ENCODE measurements at places on chromosomes 1 and 21.

DNA sequence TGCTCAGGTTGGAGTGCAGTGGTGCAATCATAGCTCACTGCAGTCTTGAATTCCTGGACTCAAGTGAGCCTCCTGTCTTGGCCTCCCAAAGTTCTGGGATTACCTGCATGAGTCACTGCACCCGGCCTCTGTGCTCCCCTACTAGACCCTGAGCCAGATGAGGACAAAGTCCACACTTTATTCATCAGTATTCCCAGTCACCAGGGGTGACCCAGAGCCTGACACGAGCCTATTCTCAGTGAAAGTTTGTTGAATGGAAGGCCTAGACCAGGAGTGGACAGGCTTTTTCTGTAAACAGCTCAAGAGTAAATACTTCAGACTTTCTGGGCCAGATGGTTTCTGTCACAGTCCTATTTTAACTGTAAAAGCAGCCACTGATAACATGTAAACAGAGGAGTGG, 68.2 kb downstream of the MAB21L3 start:
- DNase-seq: no peak

DNA sequence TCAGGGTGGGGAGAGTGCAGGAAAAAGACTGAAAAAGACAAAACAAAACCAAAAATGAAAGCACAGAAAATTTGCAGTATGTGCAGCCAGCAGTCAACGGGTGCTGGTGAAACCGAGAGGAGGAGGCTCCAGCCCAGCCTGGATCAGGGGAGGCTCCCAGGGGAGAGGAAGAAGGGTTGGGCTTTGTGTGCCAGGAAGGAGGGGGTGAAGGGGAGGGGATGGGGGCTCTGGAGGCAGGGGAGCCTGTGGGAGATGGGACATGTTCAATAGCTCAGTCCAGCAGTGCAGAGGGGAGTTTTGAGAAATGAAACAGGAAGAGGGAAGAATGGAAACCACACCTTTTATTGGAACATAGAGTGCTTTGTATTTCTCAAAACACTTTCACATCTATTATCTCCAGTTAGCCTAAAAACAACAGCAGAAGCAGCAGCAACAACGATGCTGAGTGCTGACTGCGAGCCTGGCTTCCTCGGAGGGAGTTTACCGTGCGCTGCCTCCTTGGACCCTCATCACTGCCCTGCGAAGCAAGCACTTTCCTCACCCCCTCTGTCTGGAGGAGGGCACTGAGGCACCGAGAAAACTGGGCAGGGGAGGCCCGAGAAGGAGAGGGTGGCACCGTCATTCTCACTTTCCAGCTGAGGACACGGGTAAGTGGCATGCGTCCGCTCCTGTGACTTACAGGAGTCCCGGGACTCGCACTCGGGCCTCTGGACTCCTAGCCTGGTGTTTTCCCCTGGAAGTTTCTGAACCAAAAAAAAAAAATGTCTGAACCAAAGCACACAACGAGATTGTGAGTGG, 62.9 kb downstream of the MDM4 start:
- DNase-seq: peak; percentile 48

GRCh38 chr1:23026568-23026967, 7.3 kb downstream of the KDM1A start:
- DNase-seq: no peak

DNA sequence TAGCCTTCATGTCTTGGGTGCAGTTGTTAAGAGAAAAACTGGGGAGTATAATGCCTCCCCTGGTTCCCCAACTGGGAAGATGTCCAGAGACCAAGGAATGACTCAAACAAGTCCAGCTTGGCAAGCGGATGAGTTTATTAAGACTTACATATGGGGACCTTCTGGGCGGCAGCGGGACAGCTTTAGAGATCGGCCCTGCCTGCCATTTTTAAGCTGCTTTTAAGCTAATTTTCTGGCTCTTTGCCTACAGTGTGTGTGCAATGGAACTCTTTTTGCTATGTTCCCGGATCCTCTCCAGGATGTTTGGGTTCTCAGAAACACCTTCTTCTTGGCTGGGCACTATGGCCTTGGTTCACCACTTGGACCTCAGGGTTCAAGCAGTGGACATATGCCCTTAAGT, 99.5 kb downstream of the RYR2 start:
- no peak for DNase-seq

DNA sequence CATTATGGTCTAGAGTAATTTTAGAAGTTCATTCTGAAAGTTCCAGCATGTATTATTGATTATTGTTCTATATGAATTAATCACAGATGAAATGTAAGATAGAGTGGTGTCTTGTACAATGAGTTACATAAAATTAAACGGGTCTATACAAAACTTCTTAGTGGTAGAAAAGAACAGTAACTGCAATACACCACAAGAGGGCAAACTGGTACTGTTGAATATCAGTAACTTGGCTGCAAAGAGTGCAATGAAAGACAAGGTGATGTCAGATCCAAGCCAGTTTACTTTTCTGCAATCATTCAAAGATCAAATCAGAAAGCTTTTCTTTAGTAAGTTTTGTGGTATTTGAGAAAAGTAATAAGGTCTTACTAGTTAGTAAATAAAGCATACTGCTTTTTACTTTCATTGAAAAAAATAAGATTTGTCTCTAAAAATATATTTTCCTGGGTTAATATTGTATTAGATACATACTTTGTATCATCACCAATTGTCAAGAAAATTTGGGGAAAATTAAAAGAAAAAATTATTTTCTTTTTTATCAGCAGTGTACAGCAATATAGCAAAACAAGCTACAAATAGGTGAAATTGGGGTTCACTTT, 66.4 kb upstream of the BTG3 start:
- DNase-seq: no peak

- DNase-seq: peak; percentile 88
Measured at GRCh38 chr1:182789138-182790076, at the start of gene NPL. Gene NPL (plus strand): TSS chr1:182789773. CDS start chr1:182794372, 4,599 bp downstream.

GRCh38 chr1:200346700-200347099, 63.1 kb downstream of the ZNF281 start:
- no peak for DNase-seq

- no peak for DNase-seq
Measured at GRCh38 chr1:229171934-229172333, 99.0 kb upstream of the RAB4A start.

DNA sequence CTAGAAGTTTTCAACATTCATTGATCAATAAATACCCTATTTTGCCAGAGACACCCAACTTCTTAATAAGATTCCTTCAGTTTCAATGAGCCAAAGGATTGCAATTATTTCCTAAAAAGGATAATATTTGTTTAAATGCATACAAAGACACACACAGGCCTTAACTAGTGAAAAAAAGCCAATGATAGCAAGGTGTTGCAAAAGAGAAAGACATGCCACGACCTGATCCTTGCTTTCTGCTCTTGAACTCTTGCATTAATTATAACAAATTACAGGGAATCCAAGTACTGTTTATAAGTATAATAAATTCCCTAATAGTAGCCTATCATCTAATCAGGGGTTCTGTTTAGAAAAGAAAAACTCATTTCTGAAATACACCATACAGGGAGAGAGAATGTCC, 131.1 kb downstream of the PTPN14 start:
- DNase-seq: no peak

DNA sequence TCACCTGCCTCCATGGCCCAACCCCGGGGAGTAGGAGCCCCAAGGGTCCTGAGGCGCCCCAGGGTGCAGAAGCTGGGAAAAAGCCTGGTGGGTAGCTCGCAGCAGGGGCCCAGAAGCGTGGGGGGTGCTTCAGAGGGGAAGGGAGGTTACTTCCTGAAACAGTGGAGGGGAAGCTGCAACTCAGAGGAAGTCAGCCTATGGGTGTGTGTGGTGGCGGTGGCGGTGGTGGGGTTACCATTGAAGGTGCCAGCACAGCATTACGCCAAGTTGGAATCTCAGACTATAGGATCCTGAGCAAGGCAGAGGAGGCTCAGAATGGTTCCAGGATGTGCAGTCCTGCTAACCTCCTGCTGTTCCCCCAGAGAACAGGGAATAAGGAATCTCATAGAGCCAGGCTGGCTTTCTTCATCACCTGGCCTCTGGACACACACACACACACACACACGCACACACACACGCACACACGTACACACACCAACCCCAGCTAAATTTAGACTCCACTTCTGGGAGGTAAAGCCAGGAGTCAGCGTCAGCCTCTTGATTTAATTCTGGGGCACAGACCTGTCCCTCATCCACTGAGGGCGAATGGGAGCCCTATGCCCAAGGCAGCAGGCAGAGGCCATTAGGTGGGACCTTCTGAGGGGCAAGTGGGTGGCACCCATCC, 1.3 kb downstream of the DENND4B start:
- peak; percentile 69 for DNase-seq

DNA sequence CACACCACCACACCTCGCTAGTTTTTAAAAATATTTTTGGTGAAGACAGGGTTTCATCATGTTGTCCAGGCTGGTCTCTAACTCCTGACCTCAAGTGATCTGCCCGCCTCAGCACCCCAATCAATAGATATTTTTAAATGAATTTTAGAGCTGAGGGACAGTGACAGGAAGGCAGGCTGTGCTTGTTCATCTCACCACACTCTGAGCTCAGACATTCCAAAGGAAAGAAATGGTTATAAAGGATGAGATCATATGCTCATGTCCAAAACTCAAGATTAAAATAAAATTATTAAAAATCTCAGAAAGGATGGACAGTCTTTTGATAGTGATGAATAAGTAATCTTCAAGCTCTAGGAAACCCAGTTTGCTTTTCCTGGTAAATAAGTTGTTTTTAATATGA, 40.9 kb downstream of the L1TD1 start:
- DNase-seq: no peak

GRCh38 chr1:186295980-186296379, 79.1 kb downstream of the TPR start:
- DNase-seq: no peak

DNA sequence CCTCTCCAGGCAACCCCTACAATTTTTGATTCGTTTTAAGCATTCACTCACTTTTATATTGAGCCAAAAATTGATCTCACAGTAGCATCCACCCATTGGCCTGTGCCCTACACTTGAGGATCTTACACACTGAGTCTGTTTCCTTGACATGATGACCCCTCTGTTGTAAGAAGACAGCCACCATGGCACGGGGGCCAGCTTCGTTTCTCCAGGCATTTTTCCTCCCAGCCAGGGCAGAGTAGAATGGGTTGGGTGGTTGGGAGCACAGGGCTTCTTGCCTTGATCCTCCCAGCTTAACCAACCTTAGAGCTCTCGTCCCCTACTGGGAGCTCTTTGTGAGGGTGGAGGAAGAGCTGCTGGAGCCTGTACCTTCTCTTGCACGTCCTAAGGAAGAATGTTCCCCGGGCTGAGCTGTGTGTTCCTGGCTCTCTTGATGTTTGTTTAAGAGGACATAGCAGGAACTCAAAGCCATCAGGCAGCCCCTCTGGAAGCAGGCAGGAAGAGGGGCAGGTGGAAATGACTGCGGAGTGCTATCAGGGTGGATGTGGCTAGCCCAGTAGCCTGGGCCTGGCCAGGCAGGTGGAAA, 213.2 kb upstream of the TMEM51 start:
- no peak for DNase-seq

GRCh38 chr1:50651476-50652263, 228.4 kb upstream of the DMRTA2 start:
- DNase-seq: no peak

DNA sequence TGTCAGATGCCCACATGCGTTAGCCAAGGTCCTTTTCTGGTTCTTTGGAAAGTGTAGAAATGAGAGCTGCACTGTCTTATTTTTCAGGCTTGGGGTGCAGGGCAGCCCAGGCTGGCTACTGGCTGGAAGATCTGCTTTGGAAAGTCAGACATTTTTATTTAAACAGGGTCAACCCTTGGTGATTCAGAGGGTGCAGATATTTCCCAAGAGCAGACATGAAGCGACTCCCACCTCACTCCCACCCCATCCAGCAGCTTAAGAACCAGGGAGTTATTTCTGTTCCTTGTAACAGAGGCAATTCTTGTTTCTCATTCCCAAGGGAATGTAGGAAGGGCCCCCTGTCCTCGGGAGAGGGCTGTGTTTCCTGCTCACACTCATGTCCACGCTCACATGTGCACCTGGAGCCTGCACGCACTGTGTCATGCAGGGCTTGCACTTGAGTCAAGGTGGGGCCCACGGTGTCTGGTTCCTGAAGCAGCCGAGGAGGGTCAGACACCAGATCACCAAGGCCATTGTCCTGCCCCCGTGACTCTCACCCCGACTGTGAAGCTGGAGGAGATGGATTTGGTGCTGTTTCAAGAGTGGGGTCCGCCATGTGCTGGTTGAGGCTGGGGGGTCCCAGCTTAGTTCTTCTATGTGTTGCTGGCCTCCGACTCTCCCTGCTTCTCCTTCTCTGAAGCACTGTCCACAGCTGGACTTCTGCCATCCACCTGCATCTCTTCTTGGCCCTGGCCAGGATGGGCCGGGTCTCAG, 992 bp downstream of the S100A7A start:
- DNase-seq: no peak

DNA sequence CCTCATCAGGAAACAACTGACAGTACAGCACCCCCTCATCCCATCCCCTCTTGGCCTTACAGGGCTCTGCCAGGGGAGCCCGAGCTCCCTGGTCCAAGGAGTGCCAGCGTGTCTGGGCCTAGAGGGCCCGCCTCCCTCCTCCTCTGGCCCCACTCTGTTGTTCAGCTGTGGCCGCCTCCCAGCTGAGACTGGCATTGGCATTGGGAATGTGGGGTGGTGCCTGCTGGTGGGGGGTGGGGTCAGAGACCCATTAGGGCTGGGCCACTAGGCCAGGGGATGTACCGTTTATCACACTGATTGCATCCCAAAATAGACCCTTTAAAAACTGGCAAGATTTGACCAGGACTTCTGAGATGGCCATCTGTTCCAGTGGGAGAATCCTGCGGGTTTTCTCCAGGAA, 1.4 kb downstream of the LDLRAP1 start:
- no peak for DNase-seq

- no peak for DNase-seq
Measured at GRCh38 chr1:174315239-174315638, 132.5 kb upstream of the GPR52 start.

GRCh38 chr1:51345300-51345687, 14.9 kb upstream of the TTC39A start:
- no peak for DNase-seq

- DNase-seq: no peak
Measured at GRCh38 chr1:174074757-174075156, 52.6 kb upstream of the RC3H1 start.

DNA sequence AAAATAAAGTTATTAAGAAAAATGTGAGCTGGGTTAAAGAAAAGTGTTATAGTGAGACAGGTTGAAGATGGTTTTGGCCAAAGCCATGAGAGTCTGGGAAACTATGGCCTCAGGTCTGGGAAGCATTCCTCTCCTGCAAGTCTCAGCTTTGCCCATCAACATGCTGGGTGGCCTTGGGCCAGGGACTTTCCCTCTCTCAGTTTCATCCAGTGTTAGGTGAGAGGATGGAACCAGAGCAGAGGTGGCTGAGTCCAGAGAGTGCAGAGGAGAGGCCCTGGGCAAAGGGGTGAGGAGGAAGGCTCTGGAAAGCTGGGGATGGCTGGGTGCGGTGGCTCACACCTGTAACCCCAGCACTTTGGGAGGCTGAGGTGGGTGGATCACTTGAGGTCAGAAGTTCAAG, 10.5 kb downstream of the PADI2 start:
- no peak for DNase-seq

GRCh38 chr1:82392946-82393345, 592.2 kb downstream of the ADGRL2 start:
- no peak for DNase-seq

DNA sequence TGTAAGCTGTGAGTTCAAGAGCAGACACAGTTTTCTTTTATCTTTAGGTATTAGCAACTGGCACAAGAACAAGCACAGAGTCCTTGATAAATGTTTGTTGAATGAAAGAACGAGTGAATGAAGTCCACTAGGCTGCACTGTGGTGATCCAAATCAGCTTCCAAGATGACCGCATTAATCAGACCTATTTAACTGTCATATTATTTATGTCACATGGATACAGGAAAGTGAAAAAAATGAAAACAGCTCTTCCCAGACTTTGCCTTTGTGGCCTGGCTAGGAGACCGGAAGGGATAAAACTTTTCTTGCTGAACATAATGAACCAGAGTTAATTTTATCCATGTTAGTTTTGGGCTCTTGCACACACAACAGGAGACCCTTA, 261.3 kb downstream of the TNR start:
- no peak for DNase-seq

Data from left cardiac atrium (tissue), 4 donors.